ENCODE measurements at places on chromosomes 6 and 20.

- DNase-seq = no peak
These were observed 274.5 kb upstream of the NRSN1 start for GRCh38 chr6:23851522-23851921.

- no peak for DNase-seq
These were observed 5.9 kb downstream of the PTPRA start for GRCh38 chr20:2879146-2879545.

DNA sequence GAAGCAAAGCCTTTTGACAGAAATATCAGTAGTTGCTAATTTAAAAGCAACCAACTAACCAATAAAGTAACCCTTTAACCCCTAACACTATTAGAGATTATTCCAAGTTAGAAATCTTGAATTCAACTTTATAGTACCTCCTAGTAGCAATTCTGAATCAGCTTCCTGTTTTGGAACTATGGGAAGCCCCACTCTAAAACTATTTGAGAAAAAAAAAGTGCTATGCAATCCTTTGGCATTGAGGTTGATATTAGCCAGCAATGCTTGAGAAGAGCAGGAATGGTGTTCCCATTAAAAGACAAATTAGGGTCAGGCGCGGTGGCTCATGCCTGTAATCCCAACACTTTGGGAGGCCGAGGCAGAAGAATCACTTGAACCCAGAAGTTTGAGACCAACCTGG lies 306.2 kb upstream of the ZFP64 start:
- DNase-seq = no peak

GRCh38 chr6:157106487-157106886 lies 216.8 kb downstream of the TMEM242 start:
- no peak for DNase-seq

GRCh38 chr6:161115468-161115867 lies 123.9 kb downstream of the MAP3K4 start:
- no peak for DNase-seq

- DNase-seq = no peak
These were observed 6.9 kb upstream of the KIF16B start for GRCh38 chr20:16580147-16580546.

GRCh38 chr6:33190504-33191107 lies 1.7 kb downstream of the COL11A2 start:
- no peak for DNase-seq

GRCh38 chr20:61875221-61875885 lies 190.3 kb downstream of the TAF4 start:
- no peak for DNase-seq

GRCh38 chr6:131101911-131102680 lies 33.2 kb upstream of the AKAP7 start:
- DNase-seq = no peak

DNA sequence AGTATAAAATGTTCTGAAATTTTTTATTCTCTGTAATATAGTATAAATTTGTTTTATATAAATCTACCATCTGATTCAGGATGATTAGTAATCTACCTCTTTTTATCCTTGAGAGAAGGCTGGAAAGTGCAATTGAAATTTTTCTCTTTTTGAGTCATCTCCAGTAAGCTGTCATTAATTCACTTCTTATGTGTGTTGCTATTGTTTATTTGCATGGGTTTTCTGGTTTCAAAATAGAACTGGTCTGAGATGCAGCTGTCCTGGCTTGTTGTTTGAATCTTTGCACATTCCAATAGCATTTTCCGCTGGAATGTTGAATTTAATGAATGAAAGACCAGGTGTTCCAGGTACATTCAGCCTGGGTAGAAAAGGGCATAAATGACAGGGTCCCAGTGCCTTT lies 24.3 kb upstream of the TAB2 start:
- no peak for DNase-seq

GRCh38 chr20:7673841-7674240 lies 266.4 kb downstream of the HAO1 start:
- DNase-seq = no peak

DNA sequence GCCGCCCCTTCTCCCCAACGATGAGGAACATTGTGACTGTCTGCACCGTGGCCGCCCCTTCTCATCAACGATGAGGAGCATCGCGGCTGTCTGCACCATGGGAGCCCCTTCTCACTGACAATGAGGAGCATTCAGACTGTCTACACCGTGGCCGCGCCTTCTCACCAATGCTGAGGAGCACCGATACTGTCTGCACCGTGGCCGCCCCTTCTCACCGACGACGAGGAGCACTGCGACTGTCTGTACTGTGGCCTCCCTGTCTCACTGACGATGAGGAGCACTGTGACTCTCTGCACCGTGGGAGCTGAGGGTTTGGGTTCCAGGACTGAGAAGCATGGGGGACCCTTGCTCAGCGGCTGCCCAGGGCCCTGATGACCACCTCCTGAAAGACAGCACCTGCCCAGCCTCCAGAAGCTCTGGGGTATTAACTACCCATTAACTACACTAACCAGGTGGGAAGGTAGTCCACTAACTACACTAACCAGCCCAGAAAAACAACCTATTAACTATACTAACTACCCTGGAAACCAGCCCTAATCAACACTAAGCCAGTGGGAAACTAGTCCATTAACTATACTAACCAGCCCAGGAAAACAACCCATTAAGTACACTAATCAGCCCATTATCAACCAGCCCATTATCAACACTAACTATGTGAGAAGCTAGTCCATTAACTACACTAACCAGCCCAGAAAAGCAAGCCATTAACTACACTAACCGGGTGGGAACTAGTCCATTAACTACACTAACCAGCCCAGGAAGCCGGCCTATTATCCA lies 116.9 kb downstream of the TAF4 start:
- DNase-seq = no peak

DNA sequence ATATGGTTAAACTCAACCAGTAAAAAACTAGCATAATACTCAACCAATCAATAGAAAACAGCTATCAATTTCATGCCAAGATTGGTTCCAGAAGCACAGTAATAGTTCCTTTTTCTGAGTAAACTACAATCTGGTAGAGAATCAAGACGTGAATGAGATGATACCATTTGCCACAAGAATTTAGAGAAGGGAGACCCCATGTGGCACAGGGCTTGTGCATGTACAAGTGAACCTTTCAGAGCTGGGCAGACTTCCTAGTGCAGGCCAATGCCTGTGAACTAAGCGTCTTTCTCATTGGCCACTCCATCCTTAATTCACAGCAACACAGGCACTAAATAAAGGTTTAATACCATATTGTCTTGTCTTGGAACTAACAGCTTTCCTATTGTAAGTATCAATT lies 213.5 kb downstream of the RFPL4B start:
- no peak for DNase-seq

DNA sequence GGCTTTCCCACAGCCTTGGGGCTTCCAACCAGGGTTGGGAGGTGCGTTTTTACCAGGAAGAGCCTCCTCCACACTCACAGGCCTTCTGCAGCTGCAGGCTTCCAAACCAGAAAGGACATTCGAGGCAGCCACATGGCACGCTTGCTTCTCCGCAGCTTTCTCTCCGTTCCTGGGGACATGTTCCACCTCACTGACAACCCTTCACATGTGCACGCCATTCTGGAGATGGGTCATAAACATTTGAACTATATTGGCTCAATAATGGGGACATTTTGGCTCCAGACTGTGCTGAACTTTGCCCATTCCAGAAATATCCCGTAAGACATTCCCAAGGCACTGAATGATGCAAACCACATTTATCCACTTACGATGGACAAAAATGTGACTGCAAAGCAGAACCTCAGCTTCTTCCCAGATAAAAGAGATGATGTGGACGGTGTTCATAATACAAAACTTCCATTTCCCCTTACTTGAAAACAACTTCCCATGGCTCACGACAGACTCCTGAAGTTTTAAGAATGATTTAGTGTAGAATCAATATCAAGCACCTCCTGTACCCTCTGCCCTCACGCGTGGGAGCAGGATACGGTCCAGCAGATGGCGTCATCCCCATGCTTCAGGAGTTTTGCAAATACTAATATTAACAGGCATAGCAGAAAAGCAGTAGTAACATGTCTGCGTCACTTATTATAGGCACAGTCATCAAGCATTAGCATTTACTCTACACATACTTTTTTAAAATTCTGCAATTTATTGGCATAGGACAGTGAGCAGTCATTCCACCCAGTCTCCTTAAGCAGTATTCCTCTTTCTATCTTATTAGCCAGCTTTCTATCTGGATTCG lies 25.4 kb upstream of the FOXF2 start:
- DNase-seq = no peak

GRCh38 chr20:62494537-62494936 lies 18.7 kb upstream of the GATA5 start:
- no peak for DNase-seq

DNA sequence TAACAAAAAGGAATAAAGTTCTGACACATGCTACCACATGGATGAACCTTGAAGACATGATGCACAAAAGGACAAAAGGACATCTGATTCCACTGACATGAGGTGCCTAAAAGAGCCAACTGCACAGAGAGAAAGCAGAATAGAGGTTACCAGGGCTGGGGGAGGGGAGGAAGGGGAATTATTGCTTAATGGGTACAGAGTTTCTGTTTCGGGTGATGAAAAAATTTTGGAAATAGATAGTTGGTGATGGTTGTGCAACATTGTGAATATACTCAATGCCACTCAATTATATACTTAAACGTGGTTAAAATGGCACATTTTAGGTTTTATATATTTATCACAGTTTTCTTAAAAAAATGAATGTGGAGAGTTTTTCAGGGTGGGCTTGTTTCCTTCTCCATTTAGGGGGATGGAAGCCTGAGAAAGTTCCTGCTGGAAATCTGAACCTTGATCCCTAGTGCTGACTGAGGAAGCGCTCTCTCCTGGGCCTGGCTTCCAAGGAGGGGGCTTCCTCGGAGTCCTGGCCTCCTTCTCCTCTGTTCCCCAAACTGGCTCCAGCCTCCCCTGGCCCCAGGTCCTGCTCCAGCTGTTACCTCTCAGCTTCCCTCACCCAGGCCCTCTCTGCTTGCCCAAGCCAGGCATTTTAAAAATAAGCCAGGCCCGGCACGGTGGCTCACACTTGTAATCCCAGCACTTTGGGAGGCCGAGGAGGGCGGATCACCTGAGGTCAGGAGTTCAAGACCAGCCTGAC lies 79.2 kb downstream of the NOL4L start:
- no peak for DNase-seq

GRCh38 chr6:53035549-53036213 lies 29.5 kb upstream of the FBXO9 start:
- DNase-seq = no peak

DNA sequence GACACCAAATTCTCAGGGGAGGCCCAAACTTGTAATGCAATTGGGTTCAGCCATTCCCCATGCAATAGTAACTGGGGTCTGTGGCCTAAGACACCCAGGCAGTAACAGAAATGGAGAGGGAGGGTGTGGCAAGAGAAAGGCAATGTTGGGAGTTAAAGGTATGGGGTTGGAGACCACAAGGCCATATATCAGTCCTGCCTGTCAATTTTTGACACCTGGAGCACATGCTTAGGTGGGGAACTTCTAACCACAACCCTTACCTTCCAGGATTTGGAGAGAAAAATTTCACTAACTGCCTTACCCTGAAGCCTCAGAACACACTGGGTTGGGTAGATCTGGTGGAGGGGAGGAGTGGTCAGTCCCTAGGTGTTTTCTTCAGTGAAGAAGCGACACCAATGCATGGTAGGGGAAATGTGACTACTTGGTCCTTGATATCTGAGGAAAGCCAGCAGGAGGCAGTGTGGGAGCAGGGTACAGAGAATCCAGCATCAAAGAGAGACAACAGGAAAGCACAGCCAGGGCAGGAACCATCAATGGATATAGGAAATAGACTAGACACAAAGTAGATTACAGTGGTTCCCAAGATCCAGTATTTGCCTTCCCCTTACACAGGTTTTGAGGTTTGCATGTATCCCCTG lies 6.8 kb upstream of the USP49 start:
- no peak for DNase-seq

- no peak for DNase-seq
These were observed 87.3 kb downstream of the TOX2 start for GRCh38 chr20:44001667-44002596.

- DNase-seq = no peak
These were observed 257.4 kb downstream of the PLCB1 start for GRCh38 chr20:8389381-8390036.

GRCh38 chr20:35226884-35227681 lies 593 bp downstream of the MMP24 start:
- no peak for DNase-seq

DNA sequence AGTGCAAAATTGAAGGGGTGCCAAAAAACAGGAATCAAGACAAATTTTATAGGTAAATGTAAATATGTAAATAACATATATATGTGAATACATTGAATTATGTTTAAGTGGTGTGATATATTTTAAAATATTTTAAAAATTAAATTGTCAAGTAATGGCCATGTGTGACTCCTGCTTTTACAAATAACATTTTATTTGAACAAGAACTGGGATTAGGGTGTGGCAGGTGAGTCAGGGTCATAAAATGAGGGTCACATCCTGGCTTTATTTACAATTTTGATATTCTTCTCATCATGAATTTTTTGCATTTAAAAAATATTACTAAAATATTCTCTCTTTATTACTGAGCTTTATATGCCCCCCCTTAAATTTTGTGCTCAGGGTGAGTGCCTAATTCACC lies 601.1 kb upstream of the MAN1A1 start:
- no peak for DNase-seq

- DNase-seq = no peak
These were observed 15.8 kb downstream of the KCNQ2 start for GRCh38 chr20:63456429-63457284.

DNA sequence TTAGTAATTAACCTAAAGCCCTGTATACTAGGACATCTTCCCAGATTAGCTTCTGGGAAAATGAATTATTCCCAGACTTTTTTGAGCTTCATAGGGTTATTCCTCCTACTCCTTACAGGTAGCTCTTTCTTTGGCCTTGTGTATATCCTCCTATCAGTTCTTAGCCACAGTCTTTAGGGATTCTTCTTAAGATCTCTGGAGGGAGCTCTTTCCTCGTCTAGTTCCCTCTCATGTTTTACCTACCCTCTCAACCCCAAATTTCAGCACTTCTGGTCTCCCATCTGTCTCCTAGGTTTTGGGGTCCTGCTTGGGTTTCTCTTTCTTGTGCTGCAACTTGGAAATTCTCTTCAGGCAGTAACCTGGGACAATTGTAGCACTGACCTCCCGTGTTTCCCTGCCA lies 46.4 kb upstream of the SLC35B3 start:
- no peak for DNase-seq

DNA sequence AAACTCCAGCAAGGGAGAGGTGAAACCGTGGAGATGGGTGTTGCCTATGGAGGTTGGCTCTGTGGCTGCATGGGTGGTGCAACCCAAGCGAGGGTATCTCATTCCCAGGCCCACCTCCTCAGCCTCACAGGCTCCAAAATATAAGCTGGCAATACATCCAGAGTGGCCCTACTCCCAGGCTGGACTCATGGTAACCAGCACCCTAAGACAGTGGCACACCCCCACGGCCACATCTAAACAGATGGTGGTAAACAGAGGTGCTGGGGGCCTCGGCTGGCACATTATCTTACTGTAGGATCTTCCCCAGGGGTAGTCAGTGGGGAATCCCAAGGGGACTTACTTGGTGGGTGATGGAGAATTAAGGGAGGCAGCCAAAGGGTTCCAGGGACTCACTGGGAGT lies 33.7 kb upstream of the CCND3 start:
- DNase-seq = no peak

- DNase-seq = no peak
These were observed 58.0 kb downstream of the ERMARD start for GRCh38 chr6:169809386-169809785.

All from cortex of kidney (tissue), 1 donor.